IMR-90 (cell line): ENCODE measurements at places on chromosomes 16 and 17. TPM values are rescaled to one million over a fixed set of nuclear protein-coding genes. Genes with fewer than 3 reads are reported as not detected.

Gene KCNJ18
- total RNA-seq = not detected in 2 replicates

Gene TBC1D28
- not detected in 2 replicates for total RNA-seq

Gene FOXL1
- total RNA-seq = 15.2 and 23.9 TPM in 2 replicates

Gene TPSG1
- total RNA-seq = not detected in 2 replicates

Gene UMOD
- total RNA-seq = not detected in 2 replicates

Gene SOST
- total RNA-seq = not detected in 2 replicates

Gene RNF227
- 1.3 and 1.4 TPM in 2 replicates for total RNA-seq

Gene C16orf92
- total RNA-seq = not detected in 2 replicates

Gene KRTAP4-5
- total RNA-seq = not detected in 2 replicates

DNA sequence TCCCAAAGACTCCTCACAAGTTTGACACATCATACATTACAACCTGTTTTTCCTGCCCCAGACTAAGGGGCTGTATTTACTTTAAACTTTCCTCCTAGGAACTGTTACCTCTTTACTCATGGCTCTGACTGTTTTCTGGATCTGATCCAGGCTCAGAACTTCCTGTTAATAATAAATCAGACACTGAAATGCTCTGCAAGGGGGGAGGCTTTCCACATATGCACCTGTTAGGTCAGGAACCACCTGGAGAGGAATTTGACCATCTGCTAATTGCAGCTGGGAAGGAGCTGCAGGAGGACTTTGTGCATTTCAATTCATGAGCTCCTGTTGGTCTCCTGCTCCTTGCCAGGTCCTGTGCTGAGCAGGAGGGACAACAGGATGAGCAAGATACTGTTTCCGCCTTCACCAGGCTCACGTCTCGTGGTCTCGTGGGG, 476.9 kb upstream of the CDH5 start:
- H3K27me3 ChIP-seq = peaks cover 4% of the 10 kb centered on the region; the same call in 1 of the 2 replicates
- H3K4me3 ChIP-seq = no peak overlapping the region
- H3K4me1 ChIP-seq = no peaks in the 10 kb centered on the region

DNA sequence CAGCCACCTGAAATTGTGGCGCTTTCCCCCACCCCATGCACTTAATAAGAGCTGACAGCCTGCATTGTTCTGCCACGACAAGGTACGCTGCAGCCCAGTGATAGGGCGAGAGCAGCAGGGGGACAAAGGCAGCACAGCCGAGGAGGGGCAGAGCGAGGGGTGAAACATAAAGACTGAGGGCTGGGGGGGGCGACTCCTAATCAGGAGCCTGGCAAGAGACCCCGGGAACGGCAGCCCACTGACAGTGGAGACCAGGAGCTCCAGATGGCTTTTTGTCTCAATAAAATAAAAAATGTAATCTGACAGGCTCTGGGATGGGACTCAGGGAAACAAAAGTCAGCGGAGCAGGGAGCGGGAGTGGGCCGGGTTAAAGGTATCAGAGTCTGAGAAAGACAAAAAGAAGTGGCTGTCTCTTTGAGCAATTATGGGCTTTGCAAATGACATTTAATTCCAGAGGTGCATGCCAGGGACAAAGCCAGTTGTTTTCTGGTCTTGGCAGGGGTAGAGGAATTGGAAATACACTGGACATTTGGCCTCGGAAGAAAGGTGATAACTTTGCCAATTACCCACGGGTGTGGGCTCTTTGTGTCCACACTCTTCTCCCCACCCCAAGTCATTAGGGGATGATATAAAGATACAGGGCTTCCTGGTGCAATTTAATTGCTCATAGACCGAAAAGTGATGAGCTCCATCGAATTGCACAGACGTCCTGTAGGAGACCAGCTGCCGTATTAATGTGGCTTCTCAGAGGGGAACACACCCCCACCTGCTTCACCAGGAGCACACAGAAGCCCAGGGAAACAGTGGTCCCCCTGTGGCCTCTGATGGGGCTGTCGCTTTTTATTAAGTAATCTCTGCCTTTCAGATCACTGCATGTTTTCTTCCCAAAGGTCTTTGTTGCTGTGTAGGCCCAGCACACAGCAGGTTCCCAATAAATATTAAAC, 17.6 kb upstream of the CCDC182 start:
- H3K27ac ChIP-seq = no peak overlapping the region
- H3K4me3 ChIP-seq = no peak overlapping the region
- no peak for DNase-seq
- H3K36me3 ChIP-seq = no peaks in the 10 kb centered on the region
- peaks cover 26% of the 10 kb centered on the region for H3K27me3 ChIP-seq
- no peaks in the 10 kb centered on the region for H3K4me1 ChIP-seq

DNA sequence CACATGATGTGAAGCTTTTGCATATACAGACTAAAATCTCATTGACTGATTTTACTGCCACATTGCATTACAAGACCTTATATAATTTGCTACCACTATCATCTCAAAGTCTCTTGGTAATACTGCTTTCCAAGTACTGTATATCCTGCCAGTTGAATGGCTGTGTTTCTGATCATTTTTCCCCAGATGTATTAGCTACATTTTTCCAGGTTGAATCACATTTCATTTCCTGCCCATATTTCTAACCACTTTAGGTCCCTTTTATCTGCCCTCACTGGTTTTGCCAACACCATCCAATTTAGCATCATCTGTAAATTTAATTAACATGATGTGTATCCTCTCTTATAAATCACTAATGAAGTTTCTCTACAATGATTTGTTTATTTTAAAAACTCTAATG, 365.7 kb upstream of the PMFBP1 start:
- no peak overlapping the region for H3K27ac ChIP-seq
- H3K4me1 ChIP-seq = peaks cover 2% of the 10 kb centered on the region; the same call in 1 of the 2 replicates
- no peak overlapping the region for H3K4me3 ChIP-seq
- no peaks in the 10 kb centered on the region for H3K36me3 ChIP-seq
- no peaks in the 10 kb centered on the region for H3K27me3 ChIP-seq
- peak; percentile 56 for DNase-seq

- peaks cover 17% of the 10 kb centered on the region for H3K4me1 ChIP-seq
- no peak for DNase-seq
- H3K4me3 ChIP-seq = peak overlapping the region; percentile 79
- peaks cover 31% of the 10 kb centered on the region for H3K27me3 ChIP-seq
- peaks cover 19% of the 10 kb centered on the region; the same call in 1 of the 2 replicates for H3K36me3 ChIP-seq
Observed at GRCh38 chr17:79837888-79838521, 1.2 kb downstream of the CBX4 start.

- no peaks in the 10 kb centered on the region for H3K36me3 ChIP-seq
- no peak for DNase-seq
- H3K27me3 ChIP-seq = peaks cover 33% of the 10 kb centered on the region
- no peak overlapping the region for H3K4me3 ChIP-seq
- H3K27ac ChIP-seq = no peak overlapping the region
- no peaks in the 10 kb centered on the region for H3K4me1 ChIP-seq
Observed at GRCh38 chr17:77802333-77802615, 156.2 kb upstream of the TNRC6C start.

GRCh38 chr17:44965481-44966234, 2.4 kb downstream of the C1QL1 start:
- no peak overlapping the region for H3K27ac ChIP-seq
- H3K4me3 ChIP-seq = no peak overlapping the region
- H3K36me3 ChIP-seq = no peaks in the 10 kb centered on the region
- H3K27me3 ChIP-seq = peaks cover 52% of the 10 kb centered on the region
- DNase-seq = no peak

GRCh38 chr17:40032322-40033320, 17.4 kb downstream of the CSF3 start:
- no peak overlapping the region for H3K27ac ChIP-seq
- peaks cover 56% of the 10 kb centered on the region for H3K36me3 ChIP-seq
- no peak overlapping the region for H3K4me3 ChIP-seq
- no peak for DNase-seq
- no peaks in the 10 kb centered on the region for H3K4me1 ChIP-seq

DNA sequence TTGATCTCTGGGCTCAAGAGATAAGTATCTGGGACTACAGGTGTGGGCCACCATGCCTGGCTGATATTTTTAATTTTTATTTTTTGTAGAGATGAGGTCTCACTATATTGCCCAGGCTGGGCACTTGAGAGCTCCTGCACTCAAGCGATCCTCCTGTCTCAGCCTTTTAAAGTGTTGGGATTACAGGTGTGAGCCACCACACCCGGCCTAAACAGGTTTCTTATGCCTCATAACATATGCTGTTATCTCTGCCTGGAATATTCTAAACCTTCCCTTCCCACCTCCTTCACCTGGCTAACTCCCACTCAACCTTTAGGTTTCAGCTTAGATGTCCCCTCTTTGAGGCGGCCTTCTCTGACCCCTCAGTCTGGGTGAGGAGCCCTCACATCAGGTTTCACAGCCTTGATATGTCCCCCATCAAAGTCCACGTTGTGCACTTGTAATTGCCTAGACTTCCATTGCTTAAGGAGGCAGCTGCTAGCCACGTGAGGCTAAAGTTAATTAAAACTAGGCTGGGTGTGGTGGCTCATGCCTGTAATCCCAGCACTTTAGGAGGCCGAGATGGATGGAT, 8.6 kb upstream of the CNP start:
- no peaks in the 10 kb centered on the region for H3K36me3 ChIP-seq
- DNase-seq = no peak
- H3K4me1 ChIP-seq = peaks cover 12% of the 10 kb centered on the region

DNA sequence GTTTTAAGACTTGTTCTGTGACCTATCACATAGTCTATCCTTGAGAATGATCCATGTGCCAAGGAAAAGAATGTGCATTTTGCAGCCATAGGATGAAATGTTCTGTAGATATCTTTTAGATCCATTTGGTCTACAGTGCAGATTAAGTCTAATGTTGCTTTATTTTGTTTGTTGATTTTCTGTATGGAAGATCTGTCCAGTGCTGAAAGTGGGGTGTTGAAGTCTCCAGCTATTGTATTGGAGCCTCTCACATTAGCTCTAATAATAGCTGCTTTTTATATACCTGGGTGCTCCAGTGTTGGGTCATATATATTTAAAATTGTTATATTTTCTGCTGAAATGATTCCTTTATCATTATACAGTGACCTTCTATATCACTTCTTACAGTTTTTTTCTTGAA, 155.6 kb upstream of the MON1B start:
- H3K27ac ChIP-seq = no peak overlapping the region
- H3K4me1 ChIP-seq = no peaks in the 10 kb centered on the region
- no peak overlapping the region for H3K4me3 ChIP-seq
- DNase-seq = no peak
- H3K27me3 ChIP-seq = no peaks in the 10 kb centered on the region

- H3K36me3 ChIP-seq = no peaks in the 10 kb centered on the region
- H3K27ac ChIP-seq = no peak overlapping the region
- H3K27me3 ChIP-seq = peaks cover 46% of the 10 kb centered on the region
- H3K4me3 ChIP-seq = no peak overlapping the region
Observed at GRCh38 chr17:76974721-76975120, 106.5 kb downstream of the MGAT5B start.

DNA sequence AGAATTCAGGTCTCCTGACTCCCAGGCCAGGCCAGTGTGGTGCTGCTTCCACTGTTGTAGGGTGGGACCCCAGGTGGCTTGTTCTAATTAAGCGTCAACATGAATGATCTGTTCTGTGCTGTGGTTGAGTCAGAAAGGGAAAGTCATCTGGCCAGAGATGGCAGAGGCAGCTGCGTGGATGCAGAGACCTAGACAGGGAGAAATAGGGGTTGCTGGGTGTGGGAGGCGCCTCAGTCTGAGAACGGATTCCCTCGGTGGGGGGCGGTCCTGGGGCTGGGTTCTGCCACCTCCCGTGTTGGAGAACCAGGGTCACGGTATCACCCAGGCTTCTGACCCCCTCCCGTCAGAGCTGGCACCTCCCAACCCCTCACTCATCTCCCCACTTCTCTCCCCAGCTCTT, 5.6 kb downstream of the FBRS start:
- peaks cover 75% of the 10 kb centered on the region for H3K36me3 ChIP-seq
- H3K27me3 ChIP-seq = no peaks in the 10 kb centered on the region
- H3K4me3 ChIP-seq = no peak overlapping the region
- H3K4me1 ChIP-seq = peaks cover 8% of the 10 kb centered on the region; the same call in 1 of the 2 replicates

DNA sequence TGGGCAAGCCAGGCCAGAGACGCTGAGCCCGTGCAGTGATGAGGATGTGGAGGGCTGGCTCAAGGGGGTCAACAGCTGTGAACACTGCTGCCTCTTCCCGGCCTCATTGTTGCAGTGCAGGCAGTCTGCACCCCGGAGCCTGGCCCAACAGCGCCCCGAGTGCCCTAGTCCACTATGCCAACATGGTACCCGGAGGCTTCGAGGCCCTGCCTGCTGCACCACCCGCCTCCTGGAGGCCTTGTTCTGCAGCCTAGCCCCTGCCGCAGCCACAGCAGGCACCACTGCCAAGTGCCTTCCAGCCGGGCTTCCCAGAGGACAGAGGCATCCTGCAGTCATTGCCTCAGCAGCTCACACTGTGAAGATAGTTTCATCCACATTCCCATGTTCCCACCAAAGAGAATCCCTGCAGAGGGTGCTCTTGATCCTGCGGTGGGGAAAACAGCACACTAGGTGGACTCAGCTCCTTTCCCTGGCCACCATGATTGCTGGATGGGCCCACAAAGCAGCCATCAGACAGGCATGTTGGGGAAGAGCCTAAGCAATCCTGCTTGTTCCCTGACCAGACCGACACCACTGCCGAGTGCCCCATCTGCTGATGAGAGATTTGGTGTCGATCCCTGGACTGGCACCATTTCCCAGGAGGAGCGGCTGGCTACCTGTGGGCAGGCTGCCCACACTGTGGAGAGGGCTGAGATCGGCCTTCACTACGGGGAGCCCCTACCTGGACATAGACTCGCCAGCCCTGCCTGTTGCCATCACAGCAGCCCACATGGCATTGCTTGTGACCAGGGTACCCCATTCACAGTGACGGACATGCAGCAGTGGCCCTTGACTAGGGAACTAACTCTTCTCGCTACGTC, 44.9 kb downstream of the USP22 start:
- no peak overlapping the region for H3K4me3 ChIP-seq
- peaks cover 44% of the 10 kb centered on the region for H3K36me3 ChIP-seq
- no peak for DNase-seq
- H3K27ac ChIP-seq = no peak overlapping the region
- no peaks in the 10 kb centered on the region for H3K27me3 ChIP-seq

GRCh38 chr17:62051053-62051452, 14.0 kb downstream of the MED13 start:
- no peak overlapping the region for H3K27ac ChIP-seq
- no peak for DNase-seq
- no peaks in the 10 kb centered on the region for H3K27me3 ChIP-seq
- no peaks in the 10 kb centered on the region for H3K4me1 ChIP-seq
- H3K4me3 ChIP-seq = no peak overlapping the region

DNA sequence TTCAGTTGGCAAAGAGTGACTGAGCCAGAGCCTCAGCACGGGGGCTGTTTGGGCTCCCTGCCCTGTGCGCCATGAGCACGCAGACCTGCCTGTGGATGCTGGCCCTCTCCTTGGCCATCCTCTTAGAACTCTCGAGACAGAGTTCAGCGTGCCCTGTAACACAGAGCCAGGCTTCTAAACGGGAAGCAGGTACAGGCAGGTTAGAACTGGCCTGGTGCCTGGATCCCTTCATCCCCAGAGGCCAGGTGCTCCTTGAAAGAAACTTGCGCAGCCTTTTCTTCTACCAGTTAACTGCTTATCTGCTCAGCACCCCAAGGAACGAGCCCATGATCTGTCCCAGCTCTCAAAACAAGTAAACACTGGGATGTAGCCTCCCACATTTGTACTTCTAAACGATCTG, 6.9 kb downstream of the CCNF start:
- no peaks in the 10 kb centered on the region for H3K4me1 ChIP-seq
- peaks cover 40% of the 10 kb centered on the region for H3K36me3 ChIP-seq
- no peaks in the 10 kb centered on the region for H3K27me3 ChIP-seq

GRCh38 chr17:64158831-64159590, 29.1 kb upstream of the ERN1 start:
- DNase-seq = no peak
- no peak overlapping the region for H3K27ac ChIP-seq
- no peak overlapping the region for H3K4me3 ChIP-seq
- H3K27me3 ChIP-seq = no peaks in the 10 kb centered on the region
- no peaks in the 10 kb centered on the region for H3K36me3 ChIP-seq
- peaks cover 15% of the 10 kb centered on the region for H3K4me1 ChIP-seq
